Upper lobe of right lung (tissue), 1 donor: ENCODE measurements at places on chromosomes 5 and 9.

- DNase-seq = no peak
Measured at GRCh38 chr9:69393425-69393824, 68.4 kb downstream of the ENTREP1 start.

GRCh38 chr5:172294831-172295230, 11.3 kb upstream of the UBTD2 start:
- DNase-seq = no peak

DNA sequence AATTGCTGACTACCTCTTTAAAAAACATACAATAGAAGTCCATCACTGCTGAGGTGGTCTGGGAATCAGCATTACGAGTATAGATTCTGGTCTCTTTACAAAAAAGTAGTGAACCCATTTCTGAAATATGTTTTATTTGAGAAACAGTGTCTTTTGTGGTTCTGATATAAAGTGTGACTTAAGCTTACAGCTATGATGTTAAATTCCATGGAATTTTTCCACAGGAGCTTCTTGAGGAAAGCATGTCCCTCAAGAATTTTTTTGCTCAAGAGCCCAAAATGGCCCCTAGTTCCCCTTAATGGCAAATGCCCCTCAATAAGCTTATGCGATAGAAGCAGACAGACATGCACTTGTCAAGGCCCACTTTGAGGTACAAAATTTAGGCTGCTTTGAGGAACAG, 265.7 kb downstream of the FAM170A start:
- no peak for DNase-seq

- no peak for DNase-seq
Measured at GRCh38 chr5:155276231-155276630, 262.7 kb downstream of the KIF4B start.

DNA sequence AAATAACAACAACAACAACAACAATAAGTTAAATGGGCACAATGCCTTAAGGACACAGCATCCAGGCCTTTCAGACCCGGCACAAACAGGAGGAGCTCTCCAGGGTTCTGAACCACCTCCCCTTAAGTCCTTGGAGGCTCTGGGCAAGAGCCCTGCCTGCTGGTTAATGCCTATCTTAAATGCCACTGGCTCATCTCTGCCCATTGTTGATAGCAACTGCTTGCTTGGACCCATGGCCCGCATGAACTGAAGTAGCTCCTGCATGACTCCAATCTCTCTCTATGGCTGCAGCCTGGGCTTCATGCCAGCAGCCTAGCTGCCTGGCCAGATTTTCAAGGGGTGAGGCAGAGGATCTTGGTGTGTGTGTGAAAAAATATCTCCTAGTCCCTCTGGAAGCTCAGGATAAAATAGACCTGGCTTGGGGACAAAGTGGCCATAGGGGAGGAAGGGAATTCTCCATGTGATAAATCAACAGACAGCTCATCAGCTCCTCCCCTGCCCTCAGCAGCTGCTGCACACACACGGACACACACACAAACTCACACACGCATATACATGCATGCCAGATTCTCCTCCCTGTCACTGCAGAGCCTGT, 27.4 kb downstream of the FAM219A start:
- no peak for DNase-seq

DNA sequence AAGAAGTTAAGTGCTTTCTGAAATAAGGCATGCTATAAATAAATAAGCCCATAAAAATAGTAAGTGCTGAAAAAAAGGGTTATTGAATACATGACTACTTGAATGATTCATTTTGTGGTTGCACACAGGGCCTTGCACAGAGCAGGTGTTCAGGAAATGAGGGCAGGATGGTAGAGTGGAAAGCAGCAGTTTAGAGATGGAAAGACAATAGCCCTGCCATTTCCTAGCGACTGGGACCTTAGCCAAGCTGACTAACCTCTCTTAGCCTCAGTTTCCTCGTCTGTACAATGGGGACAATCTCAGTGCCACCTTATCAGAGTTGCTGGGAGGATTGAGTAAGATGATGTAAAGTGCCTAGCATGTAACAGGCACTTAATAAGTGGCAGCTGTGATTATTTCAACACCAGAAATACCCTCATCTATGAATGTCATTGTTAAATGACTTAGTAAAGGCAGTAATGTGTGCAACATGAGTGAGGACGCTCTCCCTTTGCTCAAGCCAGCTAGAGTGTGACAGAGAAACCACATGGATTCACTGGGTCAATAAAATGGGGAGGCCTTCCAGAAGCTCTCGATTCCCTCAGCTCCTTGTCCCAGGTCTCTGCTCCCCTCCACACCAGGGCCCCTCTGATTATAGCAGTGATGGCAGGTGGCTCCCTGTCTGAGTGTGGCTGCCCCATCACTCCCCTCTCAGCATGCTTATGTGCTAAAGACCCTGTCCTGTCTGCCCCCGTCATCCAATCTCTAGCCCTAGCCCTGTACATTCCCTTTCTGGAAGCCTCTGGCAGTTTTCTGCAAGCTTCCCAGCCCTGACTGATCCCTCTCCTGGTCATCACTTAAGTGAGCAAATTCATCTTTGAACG, 16.0 kb upstream of the PHF19 start:
- no peak for DNase-seq

GRCh38 chr9:8338767-8339510, 539.4 kb upstream of the DMAC1 start:
- no peak for DNase-seq

- no peak for DNase-seq
Measured at GRCh38 chr9:1276474-1276873, 226.3 kb downstream of the DMRT2 start.
